ENCODE measurements at places on chromosomes 12 and 14.

GRCh38 chr12:26226629-26227360 is 31.4 kb downstream of the SSPN start:
- DNase-seq: no peak

- DNase-seq: no peak
These were observed 279.5 kb downstream of the DPF3 start for GRCh38 chr14:72614365-72614764.

- no peak for DNase-seq
These were observed 32.7 kb downstream of the FOS start for GRCh38 chr14:75311356-75311755.

DNA sequence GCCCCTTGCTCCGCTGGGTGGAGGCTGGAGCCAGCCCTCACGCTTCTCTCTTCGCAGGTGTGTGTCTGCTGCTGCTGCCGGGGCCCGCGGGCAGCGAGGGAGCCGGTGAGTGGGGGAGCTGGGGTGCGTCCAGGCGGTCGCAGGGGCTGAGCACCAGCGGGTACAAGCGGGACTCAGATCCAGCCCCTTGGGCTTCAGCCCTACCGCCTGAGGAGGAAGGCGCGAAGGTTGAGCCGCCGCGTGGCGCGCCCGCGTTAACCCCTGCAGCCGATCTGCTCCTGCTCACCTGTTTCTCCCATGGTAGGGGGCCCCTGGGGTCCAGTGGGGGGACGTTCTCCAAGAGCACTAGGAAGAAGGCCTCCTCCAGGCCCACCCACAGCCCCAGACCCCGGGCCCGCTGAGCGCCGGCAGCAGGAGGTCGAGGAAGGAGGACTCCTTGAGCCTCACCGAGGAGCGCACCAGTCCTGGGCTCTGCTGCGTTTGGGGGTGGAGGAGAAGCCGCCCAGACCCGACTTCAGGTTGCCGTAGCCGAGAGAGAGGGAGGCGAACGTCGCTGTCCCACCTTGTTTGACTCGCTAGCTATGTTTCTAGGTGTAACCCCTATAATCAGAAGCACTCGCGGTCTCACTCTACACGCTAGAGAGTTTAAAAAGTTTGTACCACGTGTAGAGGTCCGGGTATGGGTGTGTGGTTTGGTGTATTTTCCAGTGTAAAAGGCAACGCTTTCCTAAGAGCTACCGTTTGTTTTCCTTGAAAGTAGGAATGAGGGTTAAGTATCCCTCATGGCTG is 834 bp downstream of the COCH start:
- DNase-seq: no peak

DNA sequence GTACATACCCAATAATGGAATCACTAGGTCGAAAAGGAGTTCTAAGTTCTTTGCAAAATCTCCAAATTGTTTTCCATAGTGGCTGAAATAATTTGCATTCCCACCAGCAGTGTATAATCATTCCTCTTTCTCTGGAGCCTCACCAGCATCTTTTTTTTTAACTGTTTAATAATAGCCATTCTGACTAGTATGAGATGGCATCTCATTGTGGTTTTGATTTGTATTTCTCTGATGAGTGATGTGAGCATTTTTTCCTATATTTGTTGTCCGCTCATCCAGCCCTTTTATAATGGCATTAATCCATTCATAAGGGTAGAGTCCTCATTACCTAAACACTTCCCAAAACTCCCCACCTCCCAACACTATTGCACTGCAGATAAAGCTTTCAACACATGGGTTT is 278.3 kb downstream of the SEC23A start:
- no peak for DNase-seq

DNA sequence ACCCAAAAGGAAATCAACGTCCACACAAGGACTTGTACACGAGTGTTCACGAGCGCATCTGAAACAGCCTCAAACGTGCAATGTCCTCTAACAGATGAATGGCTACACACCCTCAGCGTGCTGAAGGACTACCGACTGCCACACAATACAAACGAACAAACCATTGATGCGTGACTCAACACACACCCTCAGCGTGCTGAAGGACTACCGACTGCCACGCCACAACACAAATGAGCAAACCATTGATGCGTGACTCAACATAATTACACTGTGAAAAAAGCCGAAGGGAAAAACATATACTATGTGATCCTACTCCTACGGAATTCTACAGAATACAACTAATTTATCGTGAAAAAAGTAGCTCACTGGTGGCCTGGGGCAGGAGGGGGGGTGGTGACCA is 25.1 kb upstream of the BTBD6 start:
- DNase-seq: no peak

- no peak for DNase-seq
These were observed 3.1 kb downstream of the HNF1A start for GRCh38 chr12:120981407-120981941.

GRCh38 chr14:103512701-103513611 is 9.7 kb downstream of the CKB start:
- DNase-seq: no peak

GRCh38 chr12:97659117-97659880 is 196.7 kb downstream of the RMST start:
- no peak for DNase-seq

DNA sequence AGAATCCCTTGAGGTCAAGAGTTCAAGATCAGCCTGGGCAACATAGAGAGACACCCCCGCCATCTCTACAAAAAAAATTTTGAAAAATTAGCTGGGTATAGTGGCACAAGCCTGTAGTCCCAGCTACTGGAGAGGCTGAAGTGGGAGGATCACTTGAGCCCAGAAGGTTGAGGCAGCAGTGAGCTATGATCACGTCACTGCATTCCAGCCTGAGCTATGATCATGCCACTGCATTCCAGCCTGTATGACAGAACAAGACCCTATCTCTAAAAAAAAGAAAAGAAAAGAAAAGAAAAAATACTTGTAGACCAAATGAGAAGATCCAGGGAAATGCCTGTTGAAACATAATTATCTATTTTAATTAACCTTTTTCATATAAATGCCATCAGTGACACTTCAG is 93.8 kb upstream of the MDM1 start:
- DNase-seq: no peak

DNA sequence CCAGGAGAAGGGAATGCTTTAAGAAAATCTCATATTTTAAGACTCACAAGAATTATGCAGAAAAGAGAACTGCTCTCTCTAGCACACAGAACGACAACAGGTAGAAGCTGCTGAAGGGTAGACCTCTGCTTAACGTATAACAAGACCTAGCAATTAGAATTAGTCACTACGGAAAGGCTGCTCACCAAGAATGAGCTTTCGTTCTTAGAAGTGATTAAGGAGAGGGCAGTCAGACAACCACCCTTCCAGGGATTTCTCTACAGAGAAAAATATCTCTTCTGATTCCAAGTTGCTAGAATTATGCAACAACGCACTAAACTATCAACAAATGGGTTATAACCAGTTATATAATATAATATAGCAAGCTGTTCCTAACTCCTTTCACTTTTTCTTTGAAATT is 18.6 kb downstream of the LRIG3 start:
- DNase-seq: no peak

DNA sequence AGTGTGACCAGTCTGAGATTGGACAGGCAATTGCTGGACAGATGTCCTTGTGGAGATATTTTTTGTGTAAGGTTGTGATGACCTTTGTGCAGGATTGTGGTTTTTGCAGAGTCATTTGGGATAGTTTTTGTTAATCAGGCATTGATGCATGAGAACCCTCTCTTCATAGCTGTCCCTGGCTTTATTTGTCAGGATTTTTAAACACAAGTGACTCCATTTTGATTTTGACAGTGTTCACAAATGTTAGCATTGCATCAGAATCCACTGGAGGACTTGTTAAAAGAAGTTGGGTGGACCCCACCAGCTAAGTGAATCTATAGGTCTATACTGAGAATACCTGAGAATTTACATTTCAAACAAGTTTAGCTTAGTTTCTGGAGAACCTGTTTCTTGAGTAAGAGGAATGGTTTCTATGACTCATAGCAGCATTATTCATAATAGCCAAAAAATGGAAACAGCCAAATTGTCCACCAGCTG is 11.8 kb downstream of the FNTB start:
- no peak for DNase-seq

- no peak for DNase-seq
These were observed 141.0 kb upstream of the ALG10B start for GRCh38 chr12:38175538-38175937.

GRCh38 chr12:13141686-13142085 is 38.2 kb upstream of the GSG1 start:
- DNase-seq: no peak

DNA sequence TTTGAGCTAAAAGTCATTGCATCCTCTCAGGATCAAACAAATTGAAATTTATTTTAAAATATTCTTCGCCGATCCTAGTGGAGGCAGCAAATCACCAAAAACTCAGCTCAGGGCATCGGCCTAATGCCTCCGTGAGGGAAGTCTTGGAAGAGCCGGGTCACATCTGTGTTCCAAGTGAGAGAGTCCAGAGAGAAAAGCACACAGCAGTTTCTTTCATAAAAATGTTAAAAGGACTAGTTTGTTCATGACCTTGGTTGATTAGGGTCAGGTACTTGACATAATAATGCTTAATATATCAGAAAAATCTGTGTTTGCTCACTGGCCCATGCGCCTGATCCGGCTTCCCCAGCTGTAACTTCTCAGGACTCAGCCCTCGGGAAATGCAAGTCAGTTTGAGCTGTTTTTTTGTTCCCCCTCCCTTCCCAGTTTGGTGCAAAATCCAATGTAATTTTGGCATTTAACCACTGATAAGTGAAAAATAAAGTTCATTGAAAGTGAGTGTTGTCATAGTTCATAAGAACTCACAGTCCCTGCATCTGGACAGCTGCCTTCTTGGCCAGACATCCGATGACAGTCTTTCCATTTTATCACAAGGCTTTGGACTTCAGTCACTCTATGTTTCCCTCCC is 161.7 kb downstream of the CAND1 start:
- no peak for DNase-seq

DNA sequence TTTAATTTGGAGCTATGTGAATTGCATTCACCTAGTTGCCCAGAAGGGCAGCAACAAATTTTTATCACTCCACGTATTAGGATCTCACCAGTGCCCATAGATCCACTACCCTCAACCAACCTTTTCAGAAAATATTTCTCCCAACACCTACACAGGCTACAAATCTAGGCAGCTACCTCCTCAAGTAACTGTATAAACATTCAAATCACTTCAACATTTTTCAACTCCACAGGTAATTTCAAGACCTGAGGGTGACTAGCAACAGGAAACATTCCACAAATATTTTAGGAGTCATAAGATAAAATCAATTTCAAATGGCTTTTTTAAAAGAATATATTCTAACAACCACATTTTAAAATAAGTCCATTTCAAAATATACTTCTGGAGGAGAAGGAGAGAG is 12.9 kb downstream of the PHLDA1 start:
- no peak for DNase-seq

DNA sequence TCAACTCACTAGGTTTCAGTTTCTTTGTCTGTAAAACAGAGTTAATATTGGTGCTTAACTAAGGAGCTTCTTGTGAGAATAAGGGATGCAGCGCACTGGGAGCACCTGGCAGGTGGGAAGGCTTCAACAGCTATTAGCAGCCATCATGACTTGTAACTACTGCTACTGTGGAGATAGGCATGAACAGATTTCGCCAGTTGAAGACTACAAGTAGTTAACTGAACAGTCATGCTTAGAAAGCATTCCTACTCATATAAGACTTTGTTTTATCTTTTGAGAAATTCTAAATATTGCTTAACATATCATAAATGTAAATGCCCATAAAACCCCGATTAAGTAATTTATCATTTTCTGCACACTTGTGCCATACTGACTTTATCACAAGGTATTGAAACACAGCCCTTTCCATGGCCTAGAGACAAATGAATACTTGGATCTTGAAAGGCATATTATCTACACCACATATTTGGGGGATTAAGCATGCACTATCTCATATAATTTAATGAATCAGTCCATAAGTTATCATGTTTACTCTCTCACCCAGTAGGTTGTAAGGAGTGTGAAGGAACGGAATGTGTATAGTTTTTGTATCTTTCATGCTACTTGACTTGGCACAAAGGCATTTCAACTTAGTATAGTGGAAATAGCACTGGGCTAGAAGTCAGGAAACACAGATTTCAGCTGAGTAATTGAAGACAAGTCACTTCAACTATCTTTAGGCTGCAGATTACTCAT is 16.1 kb downstream of the NTN4 start:
- no peak for DNase-seq

DNA sequence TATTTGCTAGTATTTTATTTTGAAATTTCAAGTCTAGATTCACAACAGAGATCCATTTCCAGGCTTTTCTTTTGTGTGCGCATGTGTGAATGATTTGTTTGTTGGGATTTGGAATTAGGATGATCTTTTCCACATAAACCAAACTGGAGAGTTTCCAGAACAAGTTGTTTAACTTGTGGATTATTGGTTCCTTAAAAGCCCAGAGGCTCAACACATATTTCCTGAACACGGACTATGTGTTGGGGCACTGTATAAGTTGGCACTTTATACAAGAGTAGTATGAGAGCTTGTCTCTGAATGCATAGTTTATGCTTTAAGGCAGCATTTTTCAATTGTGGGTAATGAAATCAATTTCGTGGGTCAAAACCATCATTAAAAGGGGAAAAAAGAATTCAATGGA is 67.3 kb upstream of the FUT8 start:
- DNase-seq: no peak

GRCh38 chr14:64610049-64610746 is 60.4 kb downstream of the PPP1R36 start:
- DNase-seq: no peak

GRCh38 chr12:97211416-97211930 is 251.1 kb upstream of the RMST start:
- no peak for DNase-seq

DNA sequence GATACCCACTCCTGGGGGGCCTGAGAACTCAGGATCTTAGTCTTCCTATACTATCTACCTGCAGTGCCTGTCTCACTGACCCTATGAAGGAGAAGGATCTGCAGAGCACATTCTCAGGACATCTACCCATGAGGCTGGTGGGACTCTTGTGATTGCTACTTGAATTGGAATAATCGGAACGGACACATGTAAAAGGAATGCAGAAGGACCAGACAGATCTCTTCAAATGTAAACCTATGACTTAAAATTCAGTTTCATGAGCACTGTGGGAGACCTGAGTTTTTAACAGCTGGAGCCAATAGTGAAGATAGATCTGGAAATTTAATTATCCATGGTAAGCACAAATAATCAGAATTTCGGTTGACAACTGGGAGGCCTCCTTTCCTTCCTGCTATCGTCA is 35.2 kb upstream of the CPSF6 start:
- no peak for DNase-seq

DNA sequence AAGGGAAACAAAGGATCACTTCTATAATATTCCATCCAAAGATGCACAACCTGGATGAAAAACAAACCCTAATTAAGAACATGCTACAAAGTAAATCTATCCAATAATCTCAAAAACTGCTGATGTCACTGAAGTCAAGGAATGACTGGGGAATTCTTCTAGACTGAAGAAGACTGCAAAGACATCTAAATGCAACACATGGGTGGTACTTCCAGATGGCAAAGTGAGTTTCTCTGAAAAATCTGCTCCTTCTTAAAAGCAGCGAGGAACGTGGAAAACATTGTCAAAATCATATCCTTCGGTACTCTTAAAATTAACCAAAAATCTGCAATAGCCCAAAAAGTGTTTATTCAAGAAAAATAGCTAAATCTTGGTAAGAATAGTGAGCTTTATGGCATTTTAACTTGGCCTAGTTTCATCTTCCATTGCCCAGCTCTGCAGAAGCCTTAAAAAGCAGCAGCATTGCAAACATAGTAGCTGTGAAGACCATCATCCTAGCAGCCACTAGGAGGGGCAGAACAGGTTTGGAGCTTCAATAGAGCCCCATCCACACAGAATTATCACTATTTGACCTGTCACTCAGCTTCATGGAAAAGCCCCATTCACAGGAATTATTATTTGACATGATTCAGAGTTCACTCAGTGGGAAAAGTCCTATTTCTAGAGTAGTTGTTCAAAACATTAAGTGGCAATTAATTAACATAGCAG is 7.4 kb downstream of the CLEC14A start:
- no peak for DNase-seq
